ENCODE measurements at places on chromosomes 11 and 22.

DNA sequence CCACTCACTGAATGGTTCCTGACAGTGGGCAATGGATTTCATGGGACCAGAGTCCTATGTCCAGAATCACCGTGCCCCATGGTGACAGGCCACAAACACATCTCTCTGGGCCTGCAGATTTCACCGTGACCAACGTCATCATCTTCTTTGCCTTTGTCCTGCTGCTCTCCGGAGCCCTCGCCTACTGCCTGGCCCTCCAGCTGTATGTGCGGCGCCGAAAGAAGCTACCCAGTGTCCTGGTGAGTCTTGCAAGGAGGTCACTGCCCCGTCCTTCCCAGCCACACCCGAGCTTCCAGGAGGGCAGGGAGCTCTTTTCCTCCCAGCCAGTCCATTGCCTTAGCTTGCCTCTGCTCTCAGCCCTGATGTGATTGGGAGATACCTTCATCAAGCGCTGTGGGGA, 9.3 kb downstream of the IL10RA start:
- no peak for DNase-seq

- no peak for DNase-seq
Observed at GRCh38 chr11:75342231-75342918, 9.1 kb downstream of the ARRB1 start.

DNA sequence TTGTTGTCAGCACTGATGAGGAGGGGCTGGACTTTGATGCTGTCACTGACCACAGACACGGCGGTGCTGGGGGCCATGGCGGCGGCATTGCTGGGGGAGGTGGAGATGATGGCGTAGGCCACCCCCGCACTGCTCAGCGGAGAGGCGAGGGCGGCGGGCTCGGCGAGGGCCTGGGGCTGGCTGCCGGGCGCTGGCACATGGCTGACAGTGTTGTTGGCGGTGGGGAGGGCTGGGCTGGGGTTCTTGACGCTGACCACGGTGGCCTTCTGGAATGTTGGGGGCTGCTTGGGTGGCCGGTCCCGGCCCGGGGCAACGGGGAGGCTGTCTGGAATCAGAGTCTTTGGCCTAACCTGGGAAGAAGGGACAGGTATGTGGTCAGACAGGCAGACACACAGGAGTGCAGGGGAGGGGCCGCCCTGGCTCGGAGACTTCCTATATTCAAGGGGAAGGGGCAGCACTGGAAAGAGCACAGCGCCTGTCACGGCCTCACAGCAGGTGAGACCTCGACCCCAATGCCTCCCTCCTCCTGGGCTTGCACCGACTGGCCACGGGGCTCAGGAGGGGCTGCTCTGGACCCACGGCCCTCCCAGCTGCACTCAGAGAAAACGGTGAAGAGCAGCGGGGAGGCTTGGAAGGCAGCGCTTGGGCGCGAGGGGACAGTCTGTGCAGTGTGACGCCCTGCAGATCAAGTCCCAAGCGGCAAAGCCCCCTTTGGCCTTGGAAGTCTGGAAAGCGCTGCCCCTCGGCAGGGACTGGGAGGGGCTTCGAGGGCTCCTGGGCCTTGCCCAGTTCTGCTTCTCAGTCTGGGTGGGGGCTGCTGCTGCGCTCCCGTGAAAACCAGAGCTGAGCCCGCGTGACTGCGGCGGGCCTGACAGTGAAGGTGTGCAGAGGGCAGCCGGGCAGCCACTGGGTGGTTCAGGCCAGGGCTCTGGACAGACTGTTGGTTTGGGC, 93.2 kb downstream of the PHF21B start:
- no peak for DNase-seq

DNA sequence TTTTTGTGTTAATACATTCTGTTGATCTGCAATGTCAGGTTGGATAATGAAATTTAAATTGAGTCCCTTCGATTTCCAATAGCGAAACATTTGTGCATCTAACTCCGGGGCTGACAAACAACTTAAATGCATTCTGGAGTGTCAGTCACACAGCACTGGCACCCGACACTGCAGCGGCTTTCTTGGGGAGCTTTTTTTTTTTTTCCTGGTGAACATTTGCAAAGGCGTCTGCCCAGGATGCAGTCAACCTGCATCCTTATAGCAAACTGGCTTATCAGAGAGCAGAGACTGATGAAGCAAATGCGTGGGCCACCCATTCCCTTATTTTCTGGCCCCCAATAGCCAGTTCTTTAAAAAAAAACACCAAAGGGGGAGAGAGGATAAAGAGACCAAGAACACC, 1167.7 kb downstream of the LRRC4C start:
- no peak for DNase-seq

DNA sequence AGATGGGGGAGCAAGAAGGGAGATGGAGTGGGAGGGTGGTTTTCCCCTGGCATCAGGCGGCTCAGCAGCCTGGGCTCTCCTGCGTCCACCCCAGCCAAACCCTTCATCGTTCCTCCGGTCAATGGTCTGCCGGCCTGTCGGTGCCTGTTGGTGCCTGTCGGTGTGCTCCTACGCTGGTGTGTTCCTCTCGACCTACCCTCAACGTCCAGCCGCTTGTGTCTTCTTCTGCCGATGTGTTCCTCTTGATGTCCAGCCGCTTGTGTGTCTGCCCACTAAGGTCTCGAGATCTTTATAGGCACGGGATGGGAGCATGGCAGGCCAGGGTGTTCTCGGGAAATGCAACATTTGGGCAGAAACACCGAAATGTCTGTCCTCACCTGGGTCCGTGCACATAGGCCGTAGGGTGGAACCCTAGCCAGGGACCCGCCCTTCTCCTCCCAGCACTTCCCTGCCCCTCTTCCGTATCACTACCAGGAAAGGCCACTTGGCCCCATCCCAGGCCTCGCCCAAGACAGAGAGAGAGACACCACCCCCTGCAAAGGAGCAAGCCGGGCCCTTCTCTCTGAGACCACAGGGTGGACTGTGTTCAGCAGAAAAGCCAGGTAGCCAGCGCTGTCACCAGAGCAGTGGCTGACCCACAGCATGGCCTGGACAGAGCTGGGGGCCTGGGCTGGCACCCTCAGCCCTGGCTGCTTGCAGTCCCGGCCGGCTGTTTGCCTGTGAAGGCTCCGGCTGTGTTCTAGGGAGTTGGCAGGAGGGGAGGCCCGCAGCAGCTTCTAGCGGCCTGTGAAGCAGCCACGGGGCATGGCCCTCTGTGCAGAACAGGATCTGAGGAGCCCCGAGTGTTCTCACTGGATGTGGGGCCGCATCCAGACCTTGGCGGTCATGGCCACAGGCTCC, 61.6 kb upstream of the KCNQ1OT1 start:
- DNase-seq: no peak

DNA sequence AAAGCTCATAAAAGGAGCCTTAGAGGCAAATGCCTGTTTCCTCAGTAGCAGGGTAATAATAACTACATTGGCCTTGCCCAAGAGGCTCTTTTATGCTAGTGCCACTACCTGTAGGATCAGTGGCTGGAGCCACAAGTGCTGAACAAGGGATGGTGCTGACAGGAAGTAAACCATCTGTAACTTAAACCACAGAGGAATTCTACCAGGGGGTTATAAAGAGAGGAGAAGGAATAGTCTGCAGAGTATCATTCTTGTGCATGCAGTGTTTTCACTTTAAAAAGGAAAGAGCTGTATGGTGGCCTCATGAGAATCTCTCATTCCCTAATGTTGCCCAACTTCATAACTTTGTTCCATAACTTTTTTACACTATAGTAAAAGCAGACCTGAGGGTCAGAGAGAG, 168.1 kb downstream of the DBX1 start:
- no peak for DNase-seq

DNA sequence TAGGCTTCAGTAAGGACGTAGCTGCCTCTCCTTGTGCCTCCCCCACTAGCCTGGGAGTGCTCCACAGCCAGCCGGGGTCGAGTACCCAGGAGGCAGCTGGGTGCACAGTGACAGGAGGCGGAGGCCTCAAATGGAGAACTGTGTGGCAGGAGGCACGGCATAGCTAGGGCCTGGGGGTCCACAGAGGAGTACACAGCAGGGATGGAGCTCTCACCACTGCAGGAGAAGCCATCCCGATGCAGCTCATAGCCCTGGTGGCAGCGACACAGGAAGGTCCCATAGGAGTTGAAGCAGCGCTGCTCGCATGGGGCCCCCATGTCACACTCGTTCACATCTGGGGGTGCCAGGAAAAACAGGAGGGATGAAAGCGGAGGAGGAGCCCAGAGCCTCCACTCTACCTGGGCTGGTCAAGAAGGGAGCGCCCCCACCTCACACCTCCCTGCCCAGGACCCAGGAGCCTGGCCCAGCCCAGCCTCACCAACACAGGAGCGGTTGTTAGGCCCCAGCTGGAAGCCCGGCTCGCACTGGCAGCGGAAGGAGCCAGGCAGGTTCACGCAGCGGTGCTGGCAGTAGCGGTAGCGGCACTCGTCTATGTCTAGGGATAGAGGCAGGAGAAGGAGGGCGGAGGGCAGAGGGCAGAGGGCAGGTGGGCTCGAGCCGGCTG, 2.8 kb downstream of the EFEMP2 start:
- DNase-seq: no peak

- no peak for DNase-seq
Observed at GRCh38 chr11:10604798-10605197, 36.3 kb upstream of the LYVE1 start.

GRCh38 chr11:132866783-132867545, 665.3 kb downstream of the OPCML start:
- no peak for DNase-seq

DNA sequence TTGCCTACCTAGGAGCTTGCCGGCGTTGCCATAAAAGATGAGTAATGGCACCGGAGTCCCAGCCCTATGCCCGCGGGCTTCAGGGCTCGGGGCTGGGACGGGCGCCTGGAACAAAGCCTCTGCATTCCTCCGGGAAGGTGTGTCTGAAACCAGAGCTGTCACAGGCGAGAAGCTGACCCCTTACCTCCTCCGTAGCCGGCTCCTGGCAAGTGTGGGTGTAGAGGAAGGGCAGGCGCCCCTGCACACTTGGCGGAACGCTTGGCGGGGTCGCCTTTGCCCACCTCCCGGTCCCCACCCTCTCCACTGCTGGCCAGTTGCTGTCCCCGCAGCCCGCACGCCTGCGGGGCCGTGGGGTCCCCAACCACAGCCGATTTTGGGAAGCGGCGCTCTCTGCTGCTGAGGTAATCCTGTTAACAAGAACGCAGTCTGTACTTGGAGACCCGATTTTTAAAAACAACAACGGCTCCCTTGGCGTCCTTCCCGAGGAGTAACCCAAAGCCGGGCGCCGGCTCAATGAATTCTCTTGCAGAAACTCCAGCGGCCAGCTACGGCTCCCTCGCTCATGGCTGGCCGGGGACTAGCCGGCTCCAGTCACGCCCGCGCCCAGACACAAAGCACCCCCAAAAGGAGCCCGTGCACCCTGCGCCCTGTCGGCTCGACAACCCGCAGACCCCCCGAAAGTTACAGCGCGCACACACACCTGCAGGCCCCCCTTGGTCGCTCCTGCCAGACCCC, 89.2 kb downstream of the PLEKHA7 start:
- no peak for DNase-seq

- no peak for DNase-seq
Observed at GRCh38 chr11:11243590-11244469, 109.2 kb downstream of the CSNK2A3 start.

Data from AG04450 (cell line).